Esophagus muscularis mucosa (tissue), 4 donors: ENCODE measurements at places on chromosomes 16 and 17. TPM values are rescaled to one million over a fixed set of nuclear protein-coding genes. Genes with fewer than 3 reads are reported as not detected.

GRCh38 chr17:66172691-66173223 lies 19.2 kb downstream of the CEP112 start:
- no peak for DNase-seq

- DNase-seq, result no peak
These were observed 288.2 kb upstream of the SALL1 start for GRCh38 chr16:51439271-51439670.

ALOX12 gene
- total RNA-seq, result not detected

PSMD11 gene
- 70.2 TPM for total RNA-seq

DNA sequence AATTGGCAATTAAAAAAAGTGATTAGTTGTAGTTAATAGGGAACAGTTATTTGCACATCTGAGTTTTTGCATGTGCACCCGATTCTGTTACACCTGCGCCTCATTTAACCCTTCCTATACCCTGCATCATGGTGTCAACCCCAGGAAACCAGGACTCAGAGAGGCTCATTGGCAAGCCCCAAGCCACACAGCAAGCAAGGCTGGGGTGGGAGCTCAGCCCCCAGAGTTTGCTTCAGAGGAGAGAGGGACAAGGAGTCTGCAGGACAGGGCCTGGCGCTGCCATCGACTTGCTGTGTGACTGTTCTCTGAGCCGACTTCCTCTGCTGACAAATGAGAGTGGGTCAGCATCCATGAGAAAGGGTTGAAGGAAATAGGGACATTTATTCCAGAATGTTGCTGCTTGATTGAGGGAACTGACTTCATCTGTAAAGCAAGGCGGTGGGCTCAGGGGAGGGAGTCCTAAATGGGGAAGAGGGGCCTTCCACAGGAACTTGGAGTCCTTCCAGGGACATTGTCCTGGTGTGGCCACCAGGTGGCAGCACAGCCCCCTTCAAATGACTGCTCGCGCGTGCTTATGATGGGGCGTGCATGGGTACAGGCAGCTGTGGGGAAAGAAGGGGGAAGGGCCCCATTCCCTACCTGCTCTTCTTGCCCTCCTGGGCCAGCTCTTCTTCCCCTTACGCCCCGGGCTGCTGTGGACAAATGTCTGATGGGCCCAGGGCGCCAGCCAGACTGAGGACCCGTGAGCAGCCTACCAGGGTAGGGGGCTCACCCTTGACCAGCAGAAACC lies 51.6 kb downstream of the NT5M start:
- no peak for DNase-seq

DNA sequence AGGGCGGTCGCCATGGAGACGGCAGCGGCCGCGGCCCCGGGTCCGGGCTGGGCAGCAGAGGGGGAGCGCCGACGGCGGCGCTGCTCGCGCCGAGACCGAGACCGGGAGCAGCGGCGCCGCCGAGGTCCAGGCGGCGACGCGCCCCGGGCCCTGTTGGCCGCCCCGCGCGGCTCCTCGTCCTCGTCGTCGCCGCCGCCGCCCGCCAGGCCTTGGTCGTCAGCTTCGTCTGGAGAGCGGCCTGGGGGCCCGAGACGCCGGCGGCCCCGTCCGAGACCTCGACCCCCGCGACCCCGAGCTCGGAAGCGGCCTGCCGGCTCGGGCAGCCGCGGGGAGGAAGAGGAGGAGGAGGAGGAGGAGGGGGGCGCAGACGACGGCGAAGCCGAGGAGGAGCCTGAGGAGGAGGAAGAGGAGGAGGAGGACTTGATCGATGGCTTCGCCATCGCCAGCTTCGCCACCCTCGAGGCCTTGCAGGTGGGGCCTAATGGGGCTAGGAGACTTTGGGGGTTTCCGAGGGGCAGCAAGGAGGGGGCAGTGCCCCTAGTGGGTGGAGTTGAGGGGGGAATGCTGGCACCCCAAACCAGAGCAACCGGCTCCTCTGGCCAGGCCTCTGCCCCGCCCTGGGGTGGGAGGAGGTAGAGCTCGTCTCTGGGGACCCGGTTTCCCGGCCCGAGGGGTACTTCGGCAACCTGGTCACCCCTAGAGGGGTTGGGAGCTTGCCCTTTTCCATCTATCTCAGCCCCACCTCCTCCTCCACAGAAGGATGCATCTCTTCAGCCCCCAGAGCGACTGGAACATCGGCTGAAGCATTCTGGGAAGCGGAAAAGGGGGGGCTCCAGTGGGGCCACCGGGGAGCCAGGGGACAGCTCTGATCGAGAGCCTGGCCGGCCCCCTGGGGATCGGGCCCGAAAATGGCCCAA lies 1.5 kb downstream of the FBRS start:
- no peak for DNase-seq

SEPTIN1 gene
- 1.8 TPM for total RNA-seq

- no peak for DNase-seq
These were observed 115.6 kb downstream of the GNAO1 start for GRCh38 chr16:56306690-56307533.
